ENCODE measurements at places on chromosomes 3 and 15.
A peak's percentile ranks its signal among the peaks of the same experiment; 100 is the strongest.

- no peak for DNase-seq
Measured at GRCh38 chr3:100158918-100159330, 44.6 kb upstream of the FILIP1L start.

GRCh38 chr3:169579116-169579710, 84.3 kb downstream of the MECOM start:
- no peak for DNase-seq

- no peak for DNase-seq
Measured at GRCh38 chr3:168933614-168934013, 729.9 kb downstream of the MECOM start.

- DNase-seq: no peak
Measured at GRCh38 chr3:33525232-33525631, 85.0 kb upstream of the UBP1 start.

- DNase-seq: no peak
Measured at GRCh38 chr15:34754674-34755418, at the start of gene GJD2. TSS of gene GJD2 (minus strand) at chr15:34754998. CDS start at chr15:34754488, 510 bp downstream.

DNA sequence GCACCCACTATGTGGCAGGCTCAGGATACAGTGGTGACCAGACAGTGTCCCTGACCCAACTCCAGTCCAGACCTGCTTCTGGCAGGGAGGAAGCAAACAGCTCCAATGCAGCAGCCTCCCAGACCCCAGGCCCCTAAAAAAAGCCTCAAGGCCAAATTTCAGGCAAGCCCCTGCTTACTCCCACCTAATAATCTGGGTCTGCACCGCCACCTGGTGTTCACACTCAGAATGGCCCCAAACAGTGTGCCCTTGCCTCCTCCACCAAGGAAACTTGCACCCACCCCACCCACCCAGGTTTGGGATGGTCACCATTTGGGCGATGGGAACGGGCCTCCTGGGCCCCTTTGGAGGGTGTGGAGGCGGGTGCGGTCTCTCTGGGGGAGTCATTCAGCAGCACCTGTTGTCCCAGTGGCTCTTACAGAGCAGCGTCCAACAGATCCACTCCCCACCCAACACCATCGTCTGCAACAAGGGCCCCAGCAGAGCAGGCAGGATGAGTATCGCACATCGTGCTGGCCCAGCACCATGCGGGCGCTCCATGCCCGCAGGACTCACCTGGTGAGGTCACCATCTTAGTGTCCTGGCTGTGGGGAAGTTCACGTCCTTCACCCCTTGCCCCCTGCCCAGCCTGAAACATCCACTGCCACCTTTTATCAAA, 17.3 kb downstream of the C3orf18 start:
- peak; percentile 67 for DNase-seq

- DNase-seq: no peak
Measured at GRCh38 chr3:152556731-152557254, 278.1 kb upstream of the P2RY1 start.

GRCh38 chr3:44516230-44516629, 38.8 kb upstream of the ZNF445 start:
- DNase-seq: no peak

DNA sequence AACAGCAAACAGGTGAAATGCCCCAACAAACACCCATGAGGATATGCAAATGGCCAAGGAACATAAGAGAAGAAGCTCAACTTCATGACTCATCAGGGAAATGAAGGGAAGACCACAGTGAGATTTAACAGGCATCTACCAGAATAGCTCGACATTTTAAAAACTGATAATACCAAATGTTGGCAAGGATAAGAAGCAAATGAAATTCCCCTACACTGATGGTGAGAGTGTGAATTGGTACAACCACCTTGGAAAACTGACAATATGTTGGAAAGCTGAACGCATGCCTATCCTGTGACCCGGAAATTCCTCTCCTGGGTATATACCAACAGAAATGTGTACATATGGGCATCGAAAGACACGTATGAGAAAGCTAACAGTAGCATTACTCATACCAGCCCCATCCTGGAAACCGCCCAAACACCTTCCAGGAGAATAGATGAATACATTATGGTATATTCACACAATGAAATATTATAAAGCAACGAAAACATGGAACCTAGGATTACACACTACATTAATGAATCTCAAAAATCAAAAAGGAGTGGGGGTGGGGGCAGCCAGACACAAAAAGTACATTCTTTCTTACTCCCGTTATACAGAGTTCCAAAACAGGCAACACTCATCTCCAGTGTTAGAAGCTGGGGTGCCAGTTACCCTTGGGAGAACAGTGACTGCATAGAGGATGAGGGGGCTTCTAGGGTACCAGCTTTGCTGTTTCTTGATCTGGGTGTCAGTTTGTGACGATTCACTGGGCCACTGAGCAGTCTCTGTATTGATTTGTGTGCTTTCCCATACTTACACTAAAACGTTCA, 16.9 kb downstream of the RFTN1 start:
- no peak for DNase-seq

- no peak for DNase-seq
Measured at GRCh38 chr3:30418443-30418842, 188.0 kb upstream of the TGFBR2 start.

DNA sequence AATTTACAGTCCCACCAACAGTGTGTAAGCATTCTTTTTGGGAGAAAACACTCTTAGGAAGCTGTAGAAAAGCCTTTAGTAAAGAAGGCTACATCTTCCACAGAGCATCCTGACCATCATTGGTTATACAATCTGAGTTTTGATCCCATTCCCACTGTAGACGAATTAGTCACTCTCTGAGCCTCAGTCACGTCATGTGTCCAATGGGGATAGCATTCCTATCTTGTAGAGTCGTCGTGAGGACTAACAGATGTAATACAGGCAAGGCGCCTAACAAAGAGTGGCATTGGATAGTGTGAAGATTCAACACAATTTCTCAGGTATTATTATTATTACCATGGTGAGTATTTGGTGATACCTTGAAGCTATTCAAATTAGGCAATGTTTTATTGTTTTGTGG, 44.0 kb upstream of the ALDH1A3 start:
- no peak for DNase-seq

Measured in activated CD4-positive, alpha-beta T cell treated with anti-CD3 and anti-CD28 coated beads, Interleukin-2, amount 50 U/mL, for 4 hours (primary cell).